NCI-H345 (cell line): ENCODE measurements at places on chromosomes 4 and X.
A peak's percentile ranks its signal among the peaks of the same experiment; 100 is the strongest.

DNA sequence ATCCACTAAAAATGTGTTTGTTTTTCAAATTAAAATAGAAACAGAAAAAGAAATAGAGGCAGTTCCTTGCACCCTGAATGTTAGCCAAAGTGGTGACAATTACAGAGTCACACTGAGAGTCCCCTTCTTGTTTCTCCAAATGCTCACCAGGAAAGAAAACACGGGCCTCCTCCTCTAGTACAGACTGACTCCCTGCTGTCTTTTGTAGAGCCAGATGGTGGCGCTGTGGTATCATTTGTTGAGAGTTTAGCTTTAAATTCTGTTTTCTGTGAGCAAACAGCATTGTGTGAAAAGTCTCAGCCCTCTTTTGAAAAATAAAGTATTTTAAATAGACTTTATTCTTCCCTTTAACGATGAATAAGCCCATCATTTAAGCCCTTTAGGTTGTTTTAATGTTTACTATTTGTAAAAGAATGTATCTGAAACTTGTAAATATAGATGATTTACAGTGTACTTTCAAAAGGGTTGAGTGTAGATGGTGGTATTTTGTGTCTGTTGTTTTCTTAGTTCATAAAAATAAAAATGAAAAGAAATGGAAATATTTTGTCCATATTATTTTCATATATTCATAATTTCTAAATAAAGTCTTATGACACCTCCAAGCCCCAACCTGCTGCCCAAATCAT lies 36.9 kb upstream of the ATOH1 start:
- peak; percentile 56 for DNase-seq

DNA sequence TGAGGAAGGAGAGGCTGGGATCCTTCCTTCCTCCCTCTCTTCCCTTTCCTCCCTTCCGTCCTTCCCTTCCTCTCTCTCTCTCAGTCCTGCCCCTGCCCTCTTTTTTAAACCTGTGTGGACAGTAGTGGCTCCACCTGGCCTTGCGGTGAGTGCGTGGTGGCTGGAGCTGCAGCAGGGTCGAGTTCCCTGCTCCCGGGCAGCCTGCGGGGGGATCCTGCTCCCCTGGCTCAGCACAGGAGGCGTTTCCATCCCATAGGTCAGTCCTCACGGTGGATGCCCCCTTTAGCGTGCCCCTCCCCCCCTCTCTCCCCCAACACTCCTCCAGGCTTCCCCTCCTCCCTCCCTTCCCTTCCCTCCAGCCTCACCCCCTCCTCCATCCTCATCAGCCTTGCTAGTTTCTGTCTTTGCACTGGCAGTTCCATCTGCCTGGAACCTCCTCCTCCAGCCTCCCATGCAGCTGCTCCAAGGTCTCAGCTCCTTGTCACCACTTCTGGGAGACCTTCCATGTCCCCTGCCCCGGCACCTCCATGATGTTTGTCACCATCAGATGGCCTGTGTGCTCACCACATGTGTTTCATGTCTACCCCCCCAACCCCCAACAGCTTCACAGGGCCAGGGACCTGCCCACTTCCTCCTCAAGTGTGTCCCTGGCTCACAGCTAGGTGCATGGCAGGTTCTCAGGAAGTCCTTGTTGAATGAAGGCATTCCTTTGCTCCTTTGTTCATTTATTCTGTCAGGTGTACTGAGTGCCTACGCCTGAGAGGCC lies 68.4 kb downstream of the PSAPL1 start:
- DNase-seq, result no peak

- DNase-seq, result no peak
Observed at GRCh38 chr4:179399054-179399782, 1957.0 kb upstream of the AGA start.

GRCh38 chr4:103136671-103137445 lies 37.2 kb upstream of the BDH2 start:
- DNase-seq, result no peak

DNA sequence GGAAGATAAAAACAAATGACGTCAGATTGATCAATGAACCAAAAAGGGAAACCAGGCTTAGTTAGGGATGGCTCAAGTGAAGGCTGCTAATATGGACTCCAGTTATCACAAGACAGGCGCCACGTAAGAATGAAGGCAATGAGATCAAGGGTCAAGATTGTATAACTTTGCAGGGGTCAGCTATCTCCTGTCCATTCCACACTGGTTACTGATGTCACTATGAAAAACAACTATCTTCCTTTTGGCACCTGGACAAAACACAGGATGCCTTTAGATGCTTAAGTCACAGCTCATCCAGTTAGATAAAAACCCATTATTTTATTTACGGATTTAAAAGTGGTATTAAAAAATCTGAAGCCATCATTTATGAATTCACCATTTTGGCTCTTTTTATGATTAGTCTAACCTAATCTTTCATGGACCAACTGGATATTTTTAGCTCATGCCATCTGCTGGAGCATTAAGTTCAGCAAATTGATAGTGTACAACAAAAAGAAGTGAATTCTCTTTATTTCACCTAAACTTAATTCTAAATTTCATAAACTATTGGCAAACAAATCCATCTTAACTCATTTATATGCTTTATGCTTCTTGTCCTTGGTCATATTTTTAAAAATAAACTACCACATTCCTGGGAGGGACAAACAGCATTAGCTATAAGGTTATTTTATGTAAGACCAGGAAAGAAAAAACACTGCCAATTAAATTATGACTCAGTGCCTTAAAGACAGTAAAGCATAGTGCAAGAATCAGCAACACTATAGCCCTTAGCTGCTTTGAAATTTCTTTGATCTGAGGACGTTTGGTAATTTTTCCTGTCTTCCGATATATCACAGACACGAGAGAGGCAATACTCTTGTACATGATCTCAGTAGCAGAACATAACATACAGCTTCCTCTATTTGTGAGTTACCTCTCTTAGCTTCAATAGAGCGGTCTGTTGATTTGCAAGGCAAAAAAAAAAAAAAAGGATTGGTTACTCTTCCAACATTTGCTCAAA lies 27.0 kb downstream of the DHX15 start:
- no peak for DNase-seq

GRCh38 chr4:122229857-122230256 lies 77.7 kb downstream of the BLTP1 start:
- no peak for DNase-seq

- DNase-seq, result peak; percentile 28
Observed at GRCh38 chr4:7103607-7104365, 35.9 kb upstream of the GRPEL1 start.

DNA sequence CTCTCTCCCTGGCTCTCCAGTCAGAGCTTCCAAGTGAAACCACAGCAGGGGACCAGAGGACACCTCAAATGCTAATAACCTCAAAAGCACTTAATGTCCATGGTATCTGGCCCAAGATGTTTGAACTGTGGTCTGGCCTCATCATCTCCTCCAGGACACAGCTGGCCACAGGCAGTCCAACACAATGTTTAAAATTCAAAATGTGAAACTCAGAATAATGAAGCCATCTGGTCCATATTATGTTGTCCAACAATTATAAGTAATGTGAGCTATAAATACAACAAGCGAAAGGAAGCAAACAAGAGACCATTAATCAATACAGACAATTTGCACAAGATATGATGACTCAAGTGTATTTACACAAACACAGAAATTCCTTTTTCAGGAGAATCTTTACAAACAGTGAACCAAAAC lies 90.7 kb upstream of the S100G start:
- DNase-seq, result no peak

GRCh38 chrX:147738265-147738664 lies 173.5 kb upstream of the FMR1 start:
- DNase-seq, result no peak

DNA sequence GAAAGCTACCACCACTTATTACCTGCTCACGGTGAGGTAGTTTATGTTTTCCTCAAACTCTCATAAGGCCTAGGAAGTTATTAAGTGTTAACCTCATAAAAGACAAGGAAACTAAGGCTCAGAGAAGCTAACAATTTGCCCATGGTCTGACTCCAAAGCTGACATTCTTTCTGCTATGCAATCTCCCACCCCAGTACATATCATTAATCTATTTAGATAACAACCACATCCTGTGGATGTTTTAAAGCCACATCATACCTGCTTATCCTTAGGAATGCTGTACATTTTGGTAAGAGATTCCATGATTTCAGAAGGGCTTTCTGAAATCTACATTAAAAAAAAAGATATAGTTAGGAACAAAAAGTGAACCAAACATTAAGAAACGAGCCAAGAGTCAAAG lies 55.4 kb downstream of the HUWE1 start:
- DNase-seq, result no peak

DNA sequence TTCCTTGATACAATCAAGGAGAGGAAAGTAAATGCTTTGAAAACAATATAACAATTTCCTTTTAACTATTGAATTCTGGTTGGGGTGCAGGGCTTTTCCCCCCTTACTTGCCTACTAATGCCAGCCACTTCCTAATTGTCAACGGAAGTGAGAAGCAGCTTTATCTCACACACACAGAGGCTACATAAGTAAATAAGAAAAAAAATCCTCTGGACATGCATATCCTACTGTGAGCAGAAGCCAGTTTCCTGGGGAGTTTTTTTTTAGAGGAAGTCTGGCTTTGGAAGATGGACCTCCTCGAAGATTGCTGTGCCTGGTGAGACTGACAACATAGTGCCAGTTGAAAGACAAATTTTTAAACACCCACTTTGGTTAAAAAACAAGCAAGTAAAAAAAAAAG lies 180.6 kb downstream of the OPHN1 start:
- no peak for DNase-seq

DNA sequence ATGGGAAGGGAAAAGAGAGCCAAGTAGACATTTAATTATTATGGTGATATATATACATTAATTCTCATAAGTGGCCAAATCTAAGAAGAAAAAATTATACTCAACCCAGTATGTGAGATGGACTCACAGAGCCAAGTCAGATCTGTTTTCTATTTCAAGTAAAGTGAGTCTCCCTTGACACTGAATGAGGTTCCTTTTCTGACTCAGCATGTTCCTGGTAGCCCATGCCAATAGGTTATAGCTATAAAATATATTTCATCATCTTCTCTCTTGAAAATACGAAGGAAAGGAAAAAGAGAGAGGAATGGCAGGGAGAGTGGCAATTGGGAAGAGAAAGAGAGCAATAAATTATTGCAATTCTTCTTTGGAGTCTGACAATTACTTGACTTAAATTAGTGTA lies 68.8 kb upstream of the GRIA2 start:
- DNase-seq, result no peak

GRCh38 chr4:1491328-1492141 lies 85.3 kb upstream of the NKX1-1 start:
- DNase-seq, result no peak

DNA sequence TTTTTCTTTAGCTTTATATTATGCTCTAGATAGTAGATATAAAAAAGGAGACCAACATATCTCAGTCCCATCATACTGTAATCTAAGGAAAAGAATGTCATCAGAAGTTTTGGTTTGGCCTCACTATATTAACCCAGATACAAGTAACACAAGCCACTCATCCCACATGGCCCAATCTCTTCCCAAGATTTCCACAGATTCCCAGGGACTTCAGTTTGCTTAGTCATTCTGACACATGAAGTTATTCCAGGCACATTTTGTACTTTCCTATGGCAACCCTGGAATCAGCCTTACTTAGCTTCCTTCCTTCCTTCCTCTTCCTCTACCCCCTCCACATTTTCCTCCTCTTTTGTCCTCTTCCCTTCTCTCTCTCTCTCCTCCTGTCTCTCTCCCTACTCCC lies 21.7 kb upstream of the DCLK2 start:
- DNase-seq, result no peak

- DNase-seq, result no peak
Observed at GRCh38 chr4:162878096-162878495, 288.6 kb downstream of the NAF1 start.

GRCh38 chr4:978957-979701 lies 5.8 kb upstream of the DGKQ start:
- no peak for DNase-seq
